GM10248 (cell line): ENCODE measurements at places on chromosomes 1 and 21.

DNA sequence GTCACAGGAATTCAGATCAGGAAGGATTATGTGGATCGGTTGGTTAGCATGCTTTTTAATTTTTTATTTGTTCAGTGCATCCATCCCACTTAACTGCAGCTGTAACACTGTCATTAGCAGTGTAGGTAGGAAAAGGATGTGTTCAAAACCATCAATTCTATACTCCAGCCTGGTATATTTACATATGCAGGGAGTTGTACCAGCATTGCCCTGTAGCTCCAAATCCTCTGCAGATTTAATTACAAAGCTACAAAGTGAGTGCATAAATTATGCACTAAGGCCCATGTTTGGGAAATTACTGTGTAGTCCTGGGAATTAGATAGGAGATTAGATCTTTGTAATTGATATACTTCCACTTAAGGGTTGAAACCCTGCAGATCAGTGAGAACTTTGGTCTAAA lies 15.9 kb upstream of the OSBPL9 start:
- DNase-seq = no peak

DNA sequence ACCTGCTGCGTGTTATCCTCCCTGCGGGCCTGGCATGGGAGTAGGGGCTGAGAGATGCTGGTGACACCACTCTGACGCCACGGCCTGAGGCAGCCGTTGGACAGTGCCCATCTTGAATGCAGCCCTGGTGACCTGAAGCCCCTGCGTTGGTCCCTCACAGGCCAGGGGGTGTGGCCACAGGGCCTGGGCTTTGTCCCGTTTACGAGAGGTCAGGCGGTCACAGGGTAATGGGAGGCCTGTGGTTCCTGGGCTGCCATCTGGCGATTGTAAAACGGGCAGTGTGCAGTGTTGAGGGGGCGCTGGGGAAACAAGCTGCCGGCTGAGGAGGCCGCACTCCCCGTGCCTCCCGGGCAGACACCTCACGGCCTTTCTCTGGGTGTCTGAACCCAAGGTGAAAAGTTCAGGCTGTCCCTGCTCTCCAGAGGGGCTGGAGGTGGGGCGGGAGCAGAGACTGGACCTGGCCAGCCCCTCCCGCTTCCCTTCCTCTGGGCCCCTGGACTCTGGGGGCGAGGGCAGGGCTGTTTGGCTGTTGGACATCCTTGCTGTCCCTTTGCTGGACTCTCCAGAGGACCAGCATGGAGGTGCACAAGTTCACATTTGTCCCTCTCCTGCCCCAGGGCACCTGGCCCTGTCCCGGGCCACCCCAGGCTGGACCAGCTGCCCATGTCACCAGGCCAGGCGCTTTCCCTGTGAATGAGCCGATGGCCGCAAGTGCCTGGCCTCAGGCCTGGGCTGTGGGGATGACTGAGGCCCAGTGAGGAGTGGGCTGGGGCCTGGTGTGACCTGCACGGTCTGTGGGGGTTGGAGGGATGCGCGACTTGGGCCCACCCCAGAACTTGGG lies 42.4 kb downstream of the SKI start:
- DNase-seq = no peak

- no peak for DNase-seq
Observed at GRCh38 chr1:38025233-38025632, 12.7 kb downstream of the UTP11 start.

- no peak for DNase-seq
Observed at GRCh38 chr1:164773102-164773501, 214.1 kb downstream of the PBX1 start.

GRCh38 chr1:184199438-184200085 lies 148.0 kb downstream of the TSEN15 start:
- no peak for DNase-seq

DNA sequence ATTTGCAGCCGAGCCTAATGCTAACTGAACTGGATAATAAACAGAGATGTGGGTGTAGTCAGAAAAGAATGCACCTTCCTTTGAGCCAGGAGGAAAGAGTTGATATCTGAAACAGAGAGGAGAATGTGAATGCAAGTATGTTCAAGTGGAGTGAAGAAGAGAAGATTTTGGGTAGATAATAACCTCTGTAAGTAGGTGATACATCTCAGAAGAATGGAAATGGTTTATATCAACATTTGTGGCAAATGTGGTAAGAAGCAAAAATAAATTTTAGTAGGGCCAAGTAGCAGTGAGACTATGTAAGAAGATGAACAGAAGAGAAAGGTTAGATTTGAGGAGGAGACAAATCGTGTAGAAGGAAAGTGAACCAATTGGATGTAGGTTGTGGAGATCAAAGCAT lies 1.7 kb upstream of the DNTTIP2 start:
- DNase-seq = no peak
